ENCODE measurements at places on chromosomes 12 and 14.

DNA sequence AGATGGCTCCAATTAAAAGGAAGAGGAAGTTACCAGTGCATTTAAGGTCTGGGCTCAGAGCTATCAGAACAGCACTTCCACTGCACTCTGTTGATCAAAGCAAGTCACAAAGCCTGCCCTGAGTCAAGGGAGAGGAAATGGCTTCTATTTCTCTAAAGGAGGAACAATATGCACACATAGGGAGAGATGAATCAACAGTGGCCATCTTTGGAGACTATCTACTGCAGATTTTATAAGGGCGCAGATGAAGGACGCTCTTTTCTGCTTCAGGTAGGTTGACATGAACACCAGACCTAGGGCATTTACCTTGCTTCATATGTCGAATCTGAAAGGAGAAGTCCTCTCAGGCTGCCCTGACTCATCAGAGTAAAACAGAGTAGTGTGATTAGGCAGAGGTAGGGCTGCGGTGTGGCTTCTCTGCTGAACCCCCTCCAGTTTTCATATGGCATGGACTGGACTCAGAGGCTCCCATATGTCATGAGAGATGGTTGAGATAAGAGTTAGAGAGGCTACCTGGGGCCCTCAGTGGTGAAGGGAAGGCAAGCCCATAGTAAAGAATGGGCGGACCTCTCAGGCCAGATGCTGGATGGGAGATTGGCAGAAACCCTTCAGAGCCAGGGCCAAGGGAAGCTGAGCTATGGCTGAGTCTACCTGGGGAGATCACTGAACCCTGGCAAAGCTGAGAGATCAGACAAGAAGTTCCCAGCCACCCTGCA, 84.4 kb downstream of the ARF6 start:
- DNase-seq = no peak

DNA sequence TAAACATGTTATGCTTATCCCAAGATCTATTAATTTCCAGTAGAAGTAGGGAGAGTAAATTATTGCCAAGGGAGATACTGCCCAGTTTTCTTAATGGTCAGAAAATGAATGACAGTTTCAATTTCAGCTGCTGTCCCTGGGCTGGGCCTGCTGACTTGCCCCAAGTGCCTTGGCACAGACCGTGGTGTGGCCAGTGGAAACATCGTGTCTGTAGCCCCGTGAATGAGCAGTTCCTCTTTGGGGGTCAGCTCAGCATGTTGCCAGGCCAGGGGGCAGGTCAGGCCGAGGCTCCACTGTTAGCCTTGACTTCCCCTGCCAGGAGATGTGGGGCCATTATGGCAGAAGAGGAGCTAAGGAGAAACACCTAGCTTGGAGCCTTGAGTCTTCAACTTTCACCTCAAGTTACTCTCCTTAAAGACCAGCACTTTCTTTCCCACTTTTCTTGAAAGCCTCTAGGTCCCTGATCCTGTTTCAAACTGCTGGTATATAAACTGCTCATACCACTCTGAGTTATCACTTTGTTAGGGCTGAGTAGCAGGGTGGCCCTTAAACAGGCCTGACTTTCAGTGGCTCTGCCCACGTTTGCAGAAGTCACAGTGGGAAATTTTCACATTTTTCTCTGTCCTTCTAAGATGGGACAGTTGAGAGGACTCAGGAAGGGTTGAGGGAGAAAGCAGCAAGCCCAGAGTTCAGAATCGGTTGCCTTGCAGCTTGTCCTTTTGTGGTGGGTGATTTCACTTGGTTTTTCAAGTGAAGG, 73.2 kb downstream of the SUSD6 start:
- DNase-seq = no peak

GRCh38 chr12:46855760-46856159, 30.0 kb upstream of the SLC38A4 start:
- no peak for DNase-seq

DNA sequence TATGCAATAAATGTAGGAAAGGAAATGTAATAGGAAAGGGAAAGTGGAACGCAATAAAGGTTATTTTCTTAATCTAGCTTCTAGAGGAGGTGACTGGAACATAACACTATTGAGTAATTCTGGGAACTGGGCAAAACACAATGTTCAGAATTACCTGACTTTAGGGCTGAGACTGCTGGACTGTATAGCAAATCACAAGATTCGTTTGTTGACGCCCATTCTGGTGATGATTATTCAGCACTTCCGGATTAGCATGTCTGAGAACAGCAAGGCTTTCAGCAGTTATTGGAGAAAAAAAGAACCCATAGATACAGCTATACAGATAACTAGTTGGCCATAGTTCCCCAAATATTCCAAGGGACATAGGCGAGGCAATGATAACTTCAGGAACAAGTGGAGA, 2.3 kb upstream of the KLRD1 start:
- no peak for DNase-seq

- DNase-seq = no peak
Measured at GRCh38 chr12:132390287-132391076, 61.1 kb upstream of the GALNT9 start.

- no peak for DNase-seq
Measured at GRCh38 chr12:90841336-90841735, 113.6 kb downstream of the CCER1 start.

DNA sequence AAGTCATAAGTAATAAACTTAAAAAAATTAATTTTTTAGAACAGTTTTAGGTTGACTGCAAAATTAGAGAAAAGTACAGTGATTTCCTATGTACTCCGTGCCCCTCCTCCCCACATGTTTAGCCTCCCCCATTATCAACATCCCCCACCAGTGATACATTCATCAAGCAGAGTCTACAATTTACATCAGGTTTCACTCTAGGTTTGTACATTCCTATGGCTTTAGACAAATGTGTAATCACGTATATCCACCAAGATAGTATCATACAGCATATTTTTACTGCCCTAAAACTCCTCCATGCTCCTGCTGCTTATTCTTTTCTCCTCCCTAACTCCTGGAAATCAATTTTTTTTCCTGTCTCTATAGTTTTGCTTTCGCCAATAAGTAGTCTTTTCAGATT, 438.7 kb downstream of the LRFN5 start:
- DNase-seq = no peak

GRCh38 chr14:50741567-50741966, 73.5 kb upstream of the SAV1 start:
- peak; percentile 10 for DNase-seq

GRCh38 chr12:64171715-64172114, 50.4 kb downstream of the KICS2 start:
- peak; percentile 24 for DNase-seq

DNA sequence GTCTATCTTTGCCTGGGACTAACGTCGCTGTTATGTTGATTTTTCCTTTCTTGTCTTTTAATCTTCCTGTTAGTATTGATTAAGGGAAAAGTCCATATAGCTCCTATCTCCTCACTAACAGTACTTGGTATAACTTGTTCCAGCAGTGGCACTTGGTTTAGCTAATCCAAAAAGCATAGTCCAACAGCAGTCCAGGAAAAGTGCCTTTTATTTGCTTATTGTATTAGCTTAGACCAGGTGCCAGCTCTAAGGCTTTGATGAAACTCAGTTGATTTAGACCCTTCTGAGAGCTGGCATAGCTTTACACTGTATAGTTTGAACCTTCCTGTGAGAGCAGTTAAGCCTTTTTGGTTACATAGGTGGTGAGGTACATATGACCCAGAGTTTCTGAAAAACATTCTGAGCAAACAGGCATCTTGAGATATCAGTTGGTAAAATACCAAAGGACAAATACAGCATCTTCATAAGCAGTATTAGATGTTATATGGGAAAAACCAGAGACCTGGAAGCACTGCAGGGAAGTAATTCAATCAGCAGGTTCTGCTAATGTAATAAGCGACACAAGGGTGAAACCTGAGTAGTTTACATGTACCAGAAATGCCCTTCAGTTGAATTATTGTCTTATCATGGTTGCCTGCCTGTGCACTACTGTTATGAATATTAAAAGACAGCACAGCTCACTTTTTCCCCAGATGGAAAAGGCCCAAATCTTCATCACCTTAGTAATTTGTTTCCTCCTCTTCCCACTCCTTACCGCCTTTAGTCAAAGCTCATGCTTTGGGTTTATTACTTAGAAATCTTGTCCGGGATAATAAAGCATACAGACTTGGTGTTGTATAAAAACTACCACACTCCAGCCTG, 13.0 kb downstream of the PELI2 start:
- DNase-seq = no peak

- no peak for DNase-seq
Measured at GRCh38 chr12:75048767-75049166, 160.9 kb downstream of the KCNC2 start.
